ENCODE measurements at places on chromosomes 1 and 21. TPM values are rescaled to one million over a fixed set of nuclear protein-coding genes. Genes with fewer than 3 reads are reported as not detected.
A peak's percentile ranks its signal among the peaks of the same experiment; 100 is the strongest.

DNA sequence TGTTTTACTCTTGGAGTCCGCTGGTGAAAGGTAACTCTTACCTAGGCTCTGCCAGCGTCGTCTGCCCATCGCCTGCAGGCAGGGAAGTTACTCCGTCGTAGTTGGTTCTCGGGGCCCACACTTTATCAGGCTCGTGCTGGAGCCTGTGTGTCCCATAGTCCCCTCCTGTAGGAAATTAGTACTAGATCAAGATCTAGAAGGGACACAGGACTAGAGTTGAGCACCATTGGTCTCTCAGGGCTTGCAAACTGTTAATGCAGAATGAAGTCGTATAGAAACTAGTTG, 940 bp downstream of the SRRM1 start:
- DNase-seq: no peak

DNA sequence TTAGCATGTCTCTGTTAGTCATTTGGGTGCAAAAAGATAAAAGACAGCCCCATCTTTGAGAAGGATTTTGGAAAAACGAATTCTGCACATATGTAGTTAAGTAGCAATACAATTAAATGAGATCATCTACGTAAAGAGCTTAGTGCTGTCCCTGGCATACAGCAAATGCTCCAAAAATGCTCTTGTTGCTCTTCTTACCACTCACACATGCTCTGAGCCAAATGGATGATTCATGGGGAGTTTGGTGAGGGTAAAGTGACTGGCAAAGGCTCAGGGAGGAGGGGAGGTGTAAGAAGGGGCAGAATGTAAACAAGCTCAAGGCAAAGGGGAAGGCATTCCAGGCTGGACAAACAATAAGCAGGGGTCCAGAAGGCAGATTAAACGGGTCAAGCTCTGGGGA, 191.9 kb downstream of the AK5 start:
- peak; percentile 59 for DNase-seq

Gene SH2D1B
- polyA plus RNA-seq: not detected

Gene C1orf21
- polyA plus RNA-seq: 4.3 TPM

- DNase-seq: no peak
Observed at GRCh38 chr1:1986451-1987141, 17.0 kb downstream of the CFAP74 start.

- DNase-seq: no peak
Observed at GRCh38 chr1:8443558-8444194, 125.8 kb downstream of the SLC45A1 start.

GRCh38 chr1:20324704-20325406, 34.2 kb downstream of the VWA5B1 start:
- DNase-seq: no peak

GRCh38 chr1:115411371-115412063, 73.5 kb upstream of the NGF start:
- DNase-seq: peak; percentile 80

Gene TMEM200B
- polyA plus RNA-seq: 16.3 TPM

Gene MYBPH
- not detected for polyA plus RNA-seq

Gene DNAH14
- 1.6 TPM for polyA plus RNA-seq

Gene HSD11B1
- polyA plus RNA-seq: 0.15 TPM

- DNase-seq: no peak
Observed at GRCh38 chr1:103341377-103341880, 184.1 kb upstream of the RNPC3 start.

Gene OLFML3
- 72.6 TPM for polyA plus RNA-seq

DNA sequence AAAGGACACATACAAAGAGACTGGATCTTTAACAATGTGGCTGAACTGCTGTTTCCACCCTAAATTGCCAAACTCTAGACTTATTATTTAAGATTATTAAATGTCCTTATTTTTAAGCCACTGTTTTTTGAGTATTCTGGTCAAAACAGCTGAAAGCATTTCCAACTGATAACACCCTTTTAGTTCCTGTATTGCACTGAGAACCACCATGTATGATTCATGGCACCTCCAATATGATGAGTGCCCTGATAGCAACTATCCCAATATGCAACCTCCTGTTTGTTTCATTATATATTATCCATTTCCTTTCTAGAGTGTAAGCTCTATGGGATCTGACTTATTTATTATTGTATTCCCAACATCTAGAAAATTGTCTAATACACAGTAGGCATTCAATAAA, 269.4 kb downstream of the HHIPL2 start:
- DNase-seq: no peak

Gene KCNE2
- not detected for polyA plus RNA-seq

Gene S100A12
- not detected for polyA plus RNA-seq

DNA sequence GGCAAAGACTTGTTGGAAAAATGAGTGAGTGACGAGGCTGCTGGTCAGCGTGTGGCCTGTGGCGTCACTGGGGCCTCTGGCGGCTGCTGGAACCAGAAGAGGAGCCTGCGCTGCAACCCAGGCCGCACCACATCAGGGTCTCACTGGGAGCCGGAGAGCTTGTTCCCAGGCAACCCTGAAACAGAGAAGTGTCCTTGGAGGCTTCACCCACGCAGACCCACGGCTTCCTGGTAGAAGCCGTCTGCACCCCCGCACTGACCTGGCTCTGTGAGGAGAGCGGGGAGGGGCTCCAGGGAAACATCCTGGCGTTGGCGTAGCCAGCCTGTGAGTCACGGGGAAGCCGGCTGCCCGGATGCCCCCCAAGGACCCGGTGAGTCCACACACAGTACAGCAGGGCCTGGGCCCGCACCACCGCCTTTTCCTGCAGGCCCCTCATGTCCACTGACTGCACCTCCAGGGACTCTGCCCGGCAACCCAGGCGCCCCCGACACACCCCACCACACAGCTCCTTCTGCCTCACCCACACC, 57.4 kb downstream of the COL6A1 start:
- DNase-seq: peak; percentile 33

Gene CLDN19
- not detected for polyA plus RNA-seq

DNA sequence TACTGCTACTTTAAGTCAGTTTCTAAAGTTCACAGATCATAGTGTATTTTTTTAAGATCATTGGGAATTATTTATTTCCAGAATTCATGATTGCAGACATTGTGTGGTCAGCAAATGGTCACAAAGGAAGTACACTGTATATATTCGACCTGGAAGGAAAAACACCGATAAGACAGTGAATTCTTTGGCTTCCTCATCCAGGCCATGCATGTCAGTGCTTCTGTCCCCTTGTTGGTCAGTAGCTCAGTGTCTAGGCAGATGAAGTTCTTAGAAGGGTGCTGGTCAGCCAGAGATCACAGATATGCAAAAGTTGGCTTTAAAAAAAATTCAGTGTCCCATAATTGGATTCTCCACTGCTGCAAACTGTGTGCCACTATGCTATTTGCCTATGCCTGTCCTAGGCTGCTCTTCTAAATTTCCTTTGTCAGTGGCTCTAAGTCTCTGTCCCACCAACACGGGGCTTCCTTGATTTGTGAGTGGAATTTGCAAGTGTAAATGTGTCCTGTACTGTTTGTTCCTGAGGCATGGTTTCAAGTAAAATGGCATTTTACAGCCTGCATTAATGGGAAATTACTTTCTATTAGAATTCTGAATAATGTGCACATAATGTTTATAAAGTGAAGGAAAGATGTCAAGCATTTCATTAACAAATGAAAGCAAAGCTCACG, 12.0 kb upstream of the VAMP4 start:
- no peak for DNase-seq

DNA sequence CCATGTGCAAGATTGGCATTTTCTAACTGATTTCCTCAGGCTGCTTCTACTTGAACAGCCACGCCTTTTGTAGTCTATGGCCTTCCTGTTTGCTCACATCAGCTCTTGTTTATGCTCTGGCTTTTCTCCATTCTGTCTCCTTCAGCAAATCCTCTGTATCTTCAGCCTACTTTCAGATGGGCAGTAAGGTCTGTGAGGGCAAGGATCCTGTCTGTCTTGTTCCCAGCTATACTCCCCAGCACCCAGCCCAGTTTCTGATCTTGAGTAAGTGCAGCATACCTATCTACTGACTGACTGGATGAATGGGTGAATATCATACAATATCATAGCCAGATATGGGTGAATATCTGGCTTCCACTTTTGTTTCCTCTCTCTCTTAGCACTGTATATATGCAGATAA, 438.1 kb downstream of the LMO4 start:
- DNase-seq: no peak

- no peak for DNase-seq
Observed at GRCh38 chr21:34698270-34699015, 29.6 kb downstream of the CLIC6 start.

DNA sequence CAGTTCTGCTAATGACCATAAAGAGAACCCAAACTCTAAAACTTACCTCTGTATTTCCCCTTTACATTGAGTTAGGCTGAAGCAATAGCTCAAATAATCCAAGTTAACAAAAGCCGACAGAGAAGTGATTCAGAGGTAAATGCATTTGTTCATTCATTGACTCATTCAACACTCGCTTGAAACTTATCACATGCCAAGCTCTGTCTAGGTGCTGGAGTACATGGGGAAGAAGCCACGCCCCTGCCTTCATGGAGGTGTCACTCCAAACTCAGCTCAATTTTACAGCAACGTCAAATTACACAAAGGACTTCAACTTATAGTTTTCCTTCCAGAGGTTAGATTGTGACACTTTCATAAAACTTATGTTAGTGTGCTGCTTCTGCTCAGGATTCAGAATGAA, 45.8 kb downstream of the SLC25A24 start:
- no peak for DNase-seq

DNA sequence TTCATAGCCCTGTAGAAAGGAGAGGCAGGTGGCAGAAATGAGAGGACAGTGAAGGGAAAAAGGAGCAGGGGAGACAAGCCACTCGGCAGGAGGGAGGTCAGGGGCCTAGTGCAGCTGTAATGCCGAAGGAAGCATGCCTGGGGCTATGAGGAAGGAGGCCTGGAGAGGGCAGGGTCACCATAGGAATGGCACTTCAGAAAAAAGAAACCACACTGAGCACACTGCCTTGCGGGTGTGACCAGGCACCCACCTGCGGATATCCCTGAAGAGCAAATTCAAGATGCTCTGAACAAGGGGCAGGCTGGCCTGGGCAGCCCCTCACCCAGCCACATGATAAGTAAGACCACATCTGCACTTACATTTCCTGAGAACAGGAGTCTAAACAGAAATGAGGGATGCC, 104.7 kb downstream of the JAK1 start:
- DNase-seq: no peak

DNA sequence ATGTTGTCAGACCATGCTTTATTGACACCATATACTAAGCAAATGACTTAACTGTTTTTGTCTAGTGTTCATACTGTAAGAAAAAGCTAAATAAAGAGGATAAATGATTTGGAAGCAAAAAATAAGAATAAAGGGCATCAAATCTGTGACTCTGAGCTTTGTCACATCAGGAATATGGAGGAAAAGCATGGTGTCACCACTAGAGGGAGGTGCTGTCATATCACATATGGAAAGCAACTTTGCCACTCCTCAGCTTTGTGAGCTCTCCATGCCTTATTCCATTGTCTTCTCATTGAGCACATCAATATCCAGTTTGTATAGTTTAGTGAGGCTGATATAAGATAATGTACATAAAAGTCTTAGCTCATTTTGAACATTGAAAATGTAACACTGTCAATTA, 20.8 kb upstream of the GBP1 start:
- DNase-seq: no peak

Gene ODR4
- 11.2 TPM for polyA plus RNA-seq

DNA sequence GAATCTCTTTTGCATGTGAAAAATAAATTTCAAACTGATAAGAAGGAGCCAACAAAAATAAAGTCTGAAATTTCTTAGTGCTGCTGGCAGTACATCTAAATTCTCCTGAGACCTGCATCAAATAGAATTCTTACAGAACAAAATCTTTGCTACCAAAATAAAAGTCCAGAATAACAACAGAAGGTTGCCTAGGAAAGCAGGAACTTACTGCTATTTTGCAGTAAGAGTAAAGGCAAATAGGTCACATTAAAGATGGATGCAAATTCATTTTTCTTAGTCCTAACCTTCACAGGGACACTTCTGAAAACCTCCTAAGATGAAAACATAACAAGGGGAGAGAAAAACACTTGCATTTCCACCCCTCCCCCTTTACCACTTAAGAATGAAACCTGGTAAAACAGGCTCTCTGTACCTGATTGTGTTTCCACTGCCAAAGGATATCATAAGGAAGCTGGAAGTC, 59.0 kb downstream of the RUSC1 start:
- peak; percentile 2 for DNase-seq

- no peak for DNase-seq
Observed at GRCh38 chr1:161054805-161055204, 9.0 kb upstream of the USF1 start.

Gene LRRC8D
- 54.4 TPM for polyA plus RNA-seq

GRCh38 chr21:39453571-39454179, 1.9 kb downstream of the SH3BGR start:
- no peak for DNase-seq

DNA sequence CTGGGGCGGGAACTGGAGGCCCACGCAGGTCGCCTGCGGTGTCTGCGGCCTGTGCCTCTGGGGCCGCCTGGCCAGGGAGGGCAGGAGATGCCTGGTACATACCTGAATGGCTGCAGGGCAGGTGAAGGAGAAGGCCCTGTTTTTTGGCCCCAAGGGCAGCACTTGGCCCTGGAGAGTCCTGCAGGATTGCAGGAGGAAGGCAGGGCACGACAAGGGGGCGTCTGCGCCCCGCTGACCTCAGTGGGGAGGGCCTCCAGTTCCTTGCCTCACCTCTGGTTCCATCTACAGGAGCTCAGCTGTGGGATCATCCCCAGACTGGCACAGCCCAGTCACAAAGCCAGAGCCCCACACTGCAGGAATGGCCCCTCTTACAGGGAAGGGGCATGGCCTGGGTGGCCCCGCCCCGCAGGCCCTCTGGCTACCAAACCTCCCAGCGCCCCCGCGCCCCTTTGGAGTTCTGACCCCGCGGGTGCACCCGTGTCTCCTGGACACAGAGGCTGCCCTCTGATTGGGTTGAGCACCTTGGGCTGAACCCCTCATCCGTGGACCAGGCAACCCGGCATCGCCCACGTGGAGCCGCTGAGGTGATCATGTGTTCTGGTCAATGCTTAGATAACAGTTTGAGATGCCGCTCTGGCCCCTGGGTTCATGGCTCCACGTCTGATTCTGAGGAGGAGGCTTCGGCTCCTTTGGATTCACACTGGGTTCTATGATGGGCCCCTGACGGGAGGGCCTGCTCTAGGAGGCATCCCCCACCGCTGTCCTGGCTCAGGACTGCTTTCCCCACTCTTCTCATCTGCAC, 1.3 kb upstream of the PEX10 start:
- no peak for DNase-seq

- DNase-seq: no peak
Observed at GRCh38 chr1:109105881-109106280, 8.0 kb upstream of the ELAPOR1 start.

DNA sequence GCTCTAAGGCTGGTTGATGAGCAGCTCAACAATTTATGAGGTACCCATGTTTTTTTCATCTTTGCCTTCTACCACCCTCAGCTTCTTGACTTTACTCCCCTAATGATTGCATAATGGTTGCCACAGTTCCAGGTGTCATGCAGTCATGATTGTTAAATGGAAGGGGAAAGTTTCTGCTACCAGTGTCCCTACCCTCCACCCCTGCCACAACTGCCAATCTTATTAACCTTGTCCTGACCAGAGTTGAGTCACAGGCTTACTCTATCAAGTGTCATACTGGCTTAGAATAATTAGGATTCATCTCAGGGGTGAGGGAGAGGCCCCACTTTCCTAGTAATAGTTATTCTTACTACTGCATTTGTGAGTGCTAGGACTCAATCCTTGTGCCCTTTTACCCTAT, 7.9 kb upstream of the FUBP1 start:
- no peak for DNase-seq

GRCh38 chr1:170471398-170472053, 60.4 kb upstream of the GORAB start:
- peak; percentile 31 for DNase-seq

Gene KPRP
- polyA plus RNA-seq: not detected

All from BJ (cell line).